Naive thymus-derived CD4-positive, alpha-beta T cell (primary cell): ENCODE measurements at places on chromosomes 7 and 10.

- no peak overlapping the region for H3K27ac ChIP-seq
- no peaks in the 10 kb centered on the region for H3K4me1 ChIP-seq
- no peaks in the 10 kb centered on the region for H3K36me3 ChIP-seq
- no peak for DNase-seq
- no peak overlapping the region for H3K4me3 ChIP-seq
These were observed 187.0 kb upstream of the C7orf33 start for GRCh38 chr7:148403466-148403993.

DNA sequence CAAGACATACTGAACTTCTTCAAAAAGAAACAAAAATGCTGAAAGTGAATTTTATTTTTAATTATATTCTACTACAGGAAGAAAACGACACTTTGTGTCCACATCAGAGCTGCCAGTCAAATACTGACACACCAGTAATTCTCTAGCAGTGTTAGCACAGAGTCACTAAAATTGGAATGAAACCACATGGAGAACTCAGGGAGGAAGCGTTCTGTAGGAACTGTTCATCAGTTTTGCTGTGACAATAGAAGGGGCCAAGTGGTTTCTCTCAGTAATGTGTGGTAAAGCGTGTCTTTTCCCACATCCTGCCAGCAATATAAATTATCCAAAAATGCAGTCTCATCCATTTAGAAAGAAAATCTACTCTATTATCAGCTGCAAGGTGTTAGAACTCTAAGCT is 683.3 kb downstream of the GRM8 start:
- no peak for DNase-seq
- no peaks in the 10 kb centered on the region for H3K4me1 ChIP-seq
- no peak overlapping the region for H3K4me3 ChIP-seq
- H3K27me3 ChIP-seq: no peaks in the 10 kb centered on the region

- peak; percentile 51 for DNase-seq
- H3K27ac ChIP-seq: no peak overlapping the region
- peaks cover 34% of the 10 kb centered on the region for H3K36me3 ChIP-seq
- H3K27me3 ChIP-seq: no peaks in the 10 kb centered on the region
- H3K4me1 ChIP-seq: no peaks in the 10 kb centered on the region
- no peak overlapping the region for H3K4me3 ChIP-seq
These were observed 28.6 kb downstream of the PDSS1 start for GRCh38 chr10:26725837-26726727.

DNA sequence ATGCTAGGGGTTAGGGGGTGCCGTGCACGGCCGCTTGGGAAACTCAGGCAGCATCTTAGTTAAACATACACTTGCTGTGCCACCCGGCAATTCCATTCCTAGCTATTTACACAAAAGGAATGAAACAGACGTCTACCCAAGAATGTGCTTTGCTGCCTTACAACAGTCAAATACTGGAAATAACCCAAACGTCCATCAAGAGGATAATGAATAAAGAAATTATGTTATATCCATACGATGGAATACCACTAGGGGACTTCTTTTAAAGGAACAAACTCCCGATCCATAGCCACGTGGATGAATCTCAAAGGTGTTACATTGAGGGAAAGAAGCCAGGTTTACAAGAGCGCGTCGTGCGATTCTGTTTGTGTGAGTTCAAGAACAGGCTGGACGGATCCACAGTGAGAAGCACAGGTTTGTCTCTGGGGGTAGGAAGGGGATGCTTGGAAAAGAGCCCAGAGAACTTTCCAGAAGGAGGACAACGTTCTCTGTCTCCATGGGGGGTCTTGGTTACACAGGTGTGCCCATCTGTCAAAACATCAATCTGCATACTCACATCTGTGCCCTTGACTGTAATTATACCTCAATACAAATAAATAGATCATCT is 41.8 kb downstream of the STK32C start:
- H3K36me3 ChIP-seq: no peaks in the 10 kb centered on the region
- no peak overlapping the region for H3K27ac ChIP-seq
- no peaks in the 10 kb centered on the region for H3K4me1 ChIP-seq

- no peak overlapping the region for H3K27ac ChIP-seq
- H3K4me1 ChIP-seq: no peaks in the 10 kb centered on the region
- no peaks in the 10 kb centered on the region for H3K27me3 ChIP-seq
- H3K36me3 ChIP-seq: no peaks in the 10 kb centered on the region
- no peak for DNase-seq
- no peak overlapping the region for H3K4me3 ChIP-seq
These were observed 23.6 kb upstream of the ANKRD2 start for GRCh38 chr10:97548828-97549455.

DNA sequence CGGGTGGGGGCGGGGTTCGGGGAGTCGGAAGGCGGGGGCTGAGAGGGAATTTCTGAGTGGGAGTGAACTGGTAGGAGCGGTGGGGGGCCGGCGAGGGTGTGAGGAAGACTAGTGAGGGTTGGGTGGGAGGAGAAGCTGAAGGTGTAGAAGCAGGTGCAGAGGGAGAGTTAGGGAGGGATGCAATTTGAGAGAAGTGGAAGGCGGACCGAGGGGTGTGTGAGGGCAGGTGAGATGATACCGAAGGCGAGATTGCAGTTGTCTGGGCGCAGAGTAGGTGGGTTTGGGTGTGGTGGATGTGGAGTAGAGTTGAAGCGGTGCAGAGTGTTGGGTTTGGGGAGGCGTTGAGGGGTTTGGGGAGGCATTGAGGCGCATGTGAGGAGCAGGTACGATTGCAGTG is 643 bp downstream of the KAT6B start:
- peak overlapping the region; percentile 72 for H3K27ac ChIP-seq
- no peaks in the 10 kb centered on the region for H3K36me3 ChIP-seq
- no peaks in the 10 kb centered on the region for H3K27me3 ChIP-seq

DNA sequence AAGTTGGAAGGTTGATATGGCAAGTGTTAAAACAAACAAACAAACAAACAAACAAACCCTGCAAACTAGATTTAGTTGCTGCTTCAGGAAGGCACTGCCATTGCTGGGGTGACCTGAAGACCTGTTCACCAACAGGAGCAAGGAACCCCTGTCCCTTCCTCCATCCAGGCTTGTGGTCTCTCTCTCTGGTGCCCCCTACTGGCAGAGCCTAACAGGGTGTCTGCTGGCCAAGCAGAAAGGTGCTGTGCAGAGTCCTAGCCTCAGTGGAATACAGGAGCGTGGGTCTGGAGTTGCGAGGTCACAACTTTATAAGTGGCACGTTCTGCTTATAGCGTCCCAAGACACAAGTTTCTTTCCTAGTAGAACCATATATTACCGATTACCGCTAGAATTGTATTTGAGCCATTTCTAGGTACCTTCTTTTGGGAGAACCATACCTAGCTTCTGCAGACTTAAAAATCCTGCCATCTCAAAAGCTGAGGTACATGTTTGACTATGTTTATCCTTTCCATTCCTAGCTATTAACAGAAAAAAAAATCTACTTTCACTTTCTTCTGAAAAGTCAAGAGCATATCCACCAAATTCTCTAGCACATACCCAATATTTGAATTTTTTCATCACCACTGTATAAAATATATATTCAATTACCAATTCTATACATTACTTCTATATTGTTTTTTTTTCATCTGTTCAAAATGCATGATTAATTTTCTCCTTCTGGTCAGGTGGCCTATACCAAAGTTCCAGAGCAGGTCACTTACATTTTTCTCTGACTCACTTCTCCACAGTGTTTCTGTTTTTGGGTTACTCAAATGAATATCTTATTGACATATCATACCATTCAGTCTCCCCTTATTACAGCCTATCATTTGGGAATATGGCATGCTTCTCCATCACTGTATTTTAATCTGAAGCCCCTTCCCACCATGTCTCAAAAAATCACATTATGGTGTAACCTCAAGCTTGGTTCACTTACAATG is 29.1 kb upstream of the CALD1 start:
- H3K4me1 ChIP-seq: no peaks in the 10 kb centered on the region
- H3K36me3 ChIP-seq: no peaks in the 10 kb centered on the region
- H3K4me3 ChIP-seq: no peak overlapping the region

DNA sequence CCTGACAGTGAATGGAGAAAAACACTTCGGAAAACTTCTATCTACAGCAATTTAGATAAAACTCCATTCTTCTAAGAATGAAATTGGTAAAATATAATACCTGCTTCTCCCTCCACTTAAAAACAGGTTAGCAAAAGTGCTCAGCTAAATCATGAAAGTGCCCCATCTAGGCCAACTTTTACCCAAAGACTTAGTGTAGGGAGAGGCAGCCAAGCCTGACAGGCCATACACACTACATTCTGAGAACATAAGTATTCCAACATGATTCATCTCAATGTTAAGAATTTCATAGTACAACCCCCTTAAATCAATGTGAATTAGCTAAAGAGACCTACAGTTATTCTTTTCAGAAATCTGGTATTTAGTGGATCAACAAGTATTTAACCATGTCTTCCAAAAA is 7.2 kb downstream of the FAM3C start:
- peaks cover 32% of the 10 kb centered on the region for H3K4me1 ChIP-seq
- no peak overlapping the region for H3K4me3 ChIP-seq
- H3K27ac ChIP-seq: no peak overlapping the region
- DNase-seq: no peak
- H3K27me3 ChIP-seq: no peaks in the 10 kb centered on the region

- no peaks in the 10 kb centered on the region for H3K27me3 ChIP-seq
- peak overlapping the region; percentile 92 for H3K4me3 ChIP-seq
- peak overlapping the region; percentile 76 for H3K27ac ChIP-seq
- DNase-seq: peak; percentile 52
These were observed 1.1 kb downstream of the SFMBT2 start for GRCh38 chr10:7409732-7410168.

GRCh38 chr7:30330134-30331111 is 46.0 kb downstream of the ZNRF2 start:
- no peaks in the 10 kb centered on the region for H3K27me3 ChIP-seq
- peaks cover 21% of the 10 kb centered on the region for H3K4me1 ChIP-seq
- peak overlapping the region; percentile 11 for H3K27ac ChIP-seq
- no peaks in the 10 kb centered on the region for H3K36me3 ChIP-seq
- no peak overlapping the region for H3K4me3 ChIP-seq
- peak; percentile 65 for DNase-seq

GRCh38 chr7:88278881-88279280 is 27.8 kb downstream of the STEAP4 start:
- H3K36me3 ChIP-seq: no peaks in the 10 kb centered on the region
- H3K27me3 ChIP-seq: no peaks in the 10 kb centered on the region
- no peaks in the 10 kb centered on the region for H3K4me1 ChIP-seq
- H3K4me3 ChIP-seq: no peak overlapping the region
- H3K27ac ChIP-seq: no peak overlapping the region

- H3K4me3 ChIP-seq: no peak overlapping the region
- H3K36me3 ChIP-seq: no peaks in the 10 kb centered on the region
- H3K27ac ChIP-seq: no peak overlapping the region
- H3K4me1 ChIP-seq: no peaks in the 10 kb centered on the region
- H3K27me3 ChIP-seq: no peaks in the 10 kb centered on the region
These were observed 61.5 kb downstream of the KCND2 start for GRCh38 chr7:120334475-120334874.

- no peaks in the 10 kb centered on the region for H3K27me3 ChIP-seq
- peaks cover 5% of the 10 kb centered on the region for H3K4me1 ChIP-seq
- H3K27ac ChIP-seq: no peak overlapping the region
- DNase-seq: no peak
- no peaks in the 10 kb centered on the region for H3K36me3 ChIP-seq
- H3K4me3 ChIP-seq: no peak overlapping the region
These were observed 2.6 kb upstream of the METTL27 start for GRCh38 chr7:73844848-73845460.

DNA sequence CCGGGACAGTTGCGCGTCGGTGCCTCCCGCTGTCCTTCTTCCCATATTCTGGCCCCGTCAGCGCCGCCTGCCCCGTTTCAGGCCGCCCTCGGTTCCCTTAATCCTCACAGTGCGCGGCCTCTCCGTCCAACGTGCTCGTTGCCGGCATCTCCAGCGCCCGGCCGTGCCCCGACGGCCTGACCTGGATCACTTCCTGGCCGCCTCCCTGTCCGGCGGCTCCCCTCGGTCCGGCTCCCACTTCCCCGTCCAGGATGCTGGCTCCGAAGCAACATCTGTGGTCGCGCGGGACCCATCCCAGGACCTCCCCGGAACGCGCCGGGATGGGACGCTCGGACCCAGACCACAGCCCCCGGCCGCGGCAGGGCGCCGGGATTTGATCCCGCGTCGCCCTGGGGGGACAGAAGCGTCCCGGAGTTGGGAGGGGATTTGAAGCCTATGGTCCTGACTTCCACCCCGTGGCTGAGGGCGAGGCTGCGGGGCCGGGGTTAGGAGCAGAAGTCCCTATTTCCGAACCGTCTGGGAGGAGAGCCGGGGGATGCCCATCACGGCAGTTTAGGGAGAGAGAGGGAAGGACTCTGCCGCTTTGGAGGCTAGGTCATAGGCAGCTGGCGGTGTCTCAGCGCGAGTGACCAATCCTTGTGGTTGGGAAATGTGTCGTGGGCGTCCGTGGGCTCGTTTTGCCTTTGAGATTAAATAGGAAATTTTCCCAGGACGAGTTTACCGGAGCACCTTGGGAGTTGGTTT is 53.8 kb downstream of the KCTD7 start:
- peaks cover 5% of the 10 kb centered on the region for H3K4me1 ChIP-seq
- H3K36me3 ChIP-seq: peaks cover 5% of the 10 kb centered on the region
- no peaks in the 10 kb centered on the region for H3K27me3 ChIP-seq
- DNase-seq: no peak
- peak overlapping the region; percentile 96 for H3K4me3 ChIP-seq
- H3K27ac ChIP-seq: peak overlapping the region; percentile 95

DNA sequence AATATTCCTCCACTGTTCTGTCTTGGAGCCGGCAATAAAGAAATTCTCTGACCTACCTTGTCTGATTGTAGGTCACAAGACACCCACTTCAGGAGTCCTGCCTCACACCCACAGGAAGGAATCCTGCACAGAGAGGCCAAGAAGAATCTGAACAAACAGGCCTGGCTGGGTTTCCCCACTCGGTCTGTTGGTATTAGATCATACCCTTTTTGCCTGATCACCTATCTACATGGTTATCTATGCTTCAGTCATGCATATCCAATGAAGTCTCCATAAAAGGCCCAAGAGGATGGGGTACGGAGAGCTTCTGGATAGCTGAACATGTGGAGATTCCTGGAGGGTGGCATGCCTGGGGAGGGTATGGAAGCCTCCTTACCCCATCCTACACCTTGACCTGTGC is 12.3 kb downstream of the OGDH start:
- no peaks in the 10 kb centered on the region for H3K27me3 ChIP-seq
- no peaks in the 10 kb centered on the region for H3K36me3 ChIP-seq
- no peak overlapping the region for H3K27ac ChIP-seq

DNA sequence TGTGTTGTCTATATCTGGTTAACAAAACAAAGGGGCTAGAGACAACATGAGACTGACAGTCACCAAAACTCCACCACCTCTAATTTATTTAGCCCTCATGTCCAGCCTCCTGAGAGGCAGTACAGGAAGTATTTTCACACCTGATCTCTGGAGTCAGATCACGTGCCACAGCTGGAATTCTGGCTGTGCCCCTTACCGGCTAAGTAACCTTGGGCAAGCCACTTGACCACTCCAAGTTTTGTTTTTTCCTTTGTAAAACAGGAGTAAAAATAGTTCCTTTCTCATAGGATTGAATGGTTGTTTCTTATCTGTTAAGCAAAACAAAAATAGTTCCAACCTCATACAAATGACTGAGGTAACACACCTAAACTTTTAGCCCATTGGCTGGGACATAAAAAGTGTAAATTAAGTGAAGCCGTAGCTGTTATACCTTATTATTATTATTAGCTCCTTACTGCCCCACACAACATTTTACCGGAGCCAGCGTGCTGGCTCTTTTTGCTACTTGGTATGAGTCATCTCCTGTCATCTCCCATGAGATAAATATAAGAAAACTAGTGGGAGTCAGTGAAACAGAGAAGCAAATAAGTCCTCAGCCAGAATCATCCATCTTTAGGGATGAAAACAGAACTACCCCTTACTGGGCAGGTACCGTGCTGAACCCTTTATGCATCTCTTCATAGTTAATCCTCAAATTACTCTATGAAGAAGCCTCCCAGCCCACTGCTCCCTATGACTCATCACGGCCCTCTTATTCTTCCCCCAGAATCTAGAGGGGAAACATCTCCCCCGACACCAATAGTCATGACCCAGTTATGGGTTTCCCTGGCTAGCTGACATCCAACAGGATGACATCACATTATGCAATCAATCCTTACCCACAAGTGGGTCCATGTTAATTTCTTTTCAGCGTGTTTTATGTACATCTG is 44.9 kb downstream of the PPP1R3C start:
- no peak for DNase-seq
